ENCODE measurements at places on chromosomes 5 and 9.

DNA sequence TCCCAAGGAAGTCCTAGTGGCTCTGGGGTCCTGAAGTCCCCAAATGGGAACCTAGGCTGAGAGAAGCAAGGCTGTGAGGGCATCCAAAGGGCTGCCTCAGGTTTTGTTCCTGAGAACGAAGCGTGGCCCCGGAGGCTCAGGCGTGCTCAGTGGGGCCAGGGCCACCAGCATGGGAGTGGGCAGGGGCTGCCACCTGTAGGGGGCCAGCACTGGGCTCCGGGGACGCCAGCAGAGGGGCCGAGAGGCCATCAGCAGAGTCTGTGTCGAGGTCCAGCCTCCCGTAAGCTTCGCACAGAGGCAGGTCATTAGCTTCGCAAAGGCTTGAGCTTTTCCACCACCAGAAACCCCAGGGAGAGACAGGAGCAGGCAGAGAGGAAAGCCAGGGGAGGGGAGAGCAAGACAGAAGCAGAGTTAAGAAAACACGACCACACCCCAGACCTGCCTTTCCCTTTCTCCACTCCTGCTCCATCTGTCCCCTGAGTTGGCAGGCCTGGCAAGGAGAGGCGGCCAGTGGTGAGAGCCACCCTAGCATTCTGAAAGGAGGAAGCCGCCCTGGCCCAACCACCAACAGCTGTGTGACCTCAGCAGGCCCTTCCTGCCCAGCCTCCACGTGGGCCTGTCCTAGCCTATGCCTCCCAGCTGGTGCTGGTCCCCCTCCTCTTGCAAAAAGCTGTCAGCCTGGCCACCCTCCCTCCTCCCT is 5.5 kb upstream of the SURF6 start:
- no peak for DNase-seq

GRCh38 chr9:98899408-98900056 is 44.2 kb upstream of the COL15A1 start:
- DNase-seq, result no peak

- DNase-seq, result peak; percentile 22
Observed at GRCh38 chr5:1111727-1112289, at the start of gene SLC12A7. Gene SLC12A7, minus strand, starts transcription at chr5:1112063. Its CDS starts 72 bp downstream, at chr5:1111991.

- no peak for DNase-seq
Observed at GRCh38 chr5:147411359-147412319, 98.2 kb downstream of the DPYSL3 start.

- DNase-seq, result no peak
Observed at GRCh38 chr5:158565017-158565789, 534.5 kb downstream of the EBF1 start.

DNA sequence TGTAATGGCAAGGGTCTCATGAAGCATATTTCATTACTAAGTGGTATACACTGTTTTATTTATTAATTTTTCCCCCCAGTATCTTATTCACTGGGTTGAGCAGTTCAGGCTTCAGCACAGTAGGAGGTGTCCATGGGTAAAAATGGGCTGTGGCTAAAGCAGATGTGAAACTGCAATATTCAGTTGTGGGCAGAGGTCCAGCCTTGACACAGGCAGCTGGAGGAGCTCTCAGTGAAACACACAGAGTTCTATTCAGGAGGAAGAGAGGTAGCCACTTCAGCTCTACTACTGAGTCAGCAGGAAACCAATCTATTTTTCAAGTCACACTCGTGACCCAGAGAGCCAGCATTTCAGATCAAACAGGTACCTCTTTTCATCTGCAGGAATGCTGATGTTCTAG is 418.3 kb downstream of the CDH10 start:
- no peak for DNase-seq

- no peak for DNase-seq
Observed at GRCh38 chr9:9215050-9215449, 1397.8 kb downstream of the PTPRD start.
